Adrenal gland (tissue), 19 donors: ENCODE measurements at places on chromosomes 1 and 21.
A peak's percentile ranks its signal among the peaks of the same experiment; 100 is the strongest.

- peak; percentile 97 for DNase-seq
Measured at GRCh38 chr21:31659536-31660258, at the start of gene SOD1. Gene SOD1, plus strand, starts transcription at chr21:31659693. Its CDS starts 77 bp downstream, at chr21:31659770.

GRCh38 chr1:32062867-32063230 is 9.9 kb upstream of the TMEM39B start:
- no peak for DNase-seq

DNA sequence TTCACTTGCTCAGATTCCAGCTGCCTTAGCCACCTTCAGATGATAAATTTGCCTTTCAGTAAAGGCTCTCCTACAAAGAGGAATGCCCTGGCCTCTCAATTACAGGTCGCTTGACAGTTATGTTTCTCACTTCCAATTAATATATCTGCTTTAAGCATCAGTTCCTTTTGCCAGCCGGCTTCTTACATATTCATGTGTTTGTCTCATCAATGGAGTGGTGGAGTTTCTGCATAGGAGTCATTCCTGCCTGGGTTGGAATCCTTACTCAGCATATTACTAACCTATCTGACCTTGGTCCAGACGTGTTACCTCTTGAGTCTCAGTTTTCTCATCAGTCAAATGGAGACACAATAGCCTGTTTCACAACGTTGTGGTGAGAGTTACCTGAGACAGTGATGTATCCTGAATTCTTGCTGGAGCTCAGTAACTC is 9.4 kb upstream of the SESN2 start:
- no peak for DNase-seq

DNA sequence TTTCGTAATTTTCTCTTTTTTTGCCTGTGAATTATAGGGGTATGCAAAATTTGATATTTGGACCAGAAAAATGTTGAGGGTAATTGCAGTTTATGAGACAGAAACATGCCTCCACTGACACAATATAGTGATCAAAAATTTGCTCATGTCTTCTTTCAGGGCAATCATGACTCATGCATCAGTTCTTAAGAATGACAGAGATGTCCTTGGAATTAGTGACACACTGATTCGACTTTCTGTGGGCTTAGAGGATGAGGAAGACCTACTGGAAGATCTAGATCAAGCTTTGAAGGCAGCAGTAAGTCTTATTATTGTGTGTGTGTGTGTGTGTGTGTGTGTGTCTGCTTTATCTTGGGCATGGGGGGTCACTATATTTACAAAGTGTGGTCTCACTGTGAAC is 27.5 kb downstream of the CTH start:
- no peak for DNase-seq

DNA sequence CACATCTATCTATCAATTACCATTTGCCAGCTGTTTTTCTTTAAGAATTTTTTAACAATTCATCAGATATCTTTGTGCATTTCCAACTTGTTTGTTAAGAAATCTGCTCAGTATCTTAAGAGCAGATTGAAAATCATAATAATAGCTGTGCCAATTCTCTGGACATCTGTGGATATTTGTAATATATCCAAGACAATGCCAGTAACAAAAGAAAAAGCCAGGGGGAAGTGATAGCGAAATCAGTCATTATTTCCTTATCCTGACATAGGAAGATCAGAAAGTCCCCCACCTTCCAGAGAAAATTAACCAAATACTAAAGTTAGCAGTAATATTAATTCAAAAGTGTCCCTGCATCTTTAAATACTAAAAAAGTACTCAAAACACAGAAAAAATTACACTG is 217.1 kb downstream of the RERE start:
- DNase-seq: no peak
